C1 segment of cervical spinal cord (tissue), 14 donors: ENCODE measurements at places on chromosomes 11 and 22.

DNA sequence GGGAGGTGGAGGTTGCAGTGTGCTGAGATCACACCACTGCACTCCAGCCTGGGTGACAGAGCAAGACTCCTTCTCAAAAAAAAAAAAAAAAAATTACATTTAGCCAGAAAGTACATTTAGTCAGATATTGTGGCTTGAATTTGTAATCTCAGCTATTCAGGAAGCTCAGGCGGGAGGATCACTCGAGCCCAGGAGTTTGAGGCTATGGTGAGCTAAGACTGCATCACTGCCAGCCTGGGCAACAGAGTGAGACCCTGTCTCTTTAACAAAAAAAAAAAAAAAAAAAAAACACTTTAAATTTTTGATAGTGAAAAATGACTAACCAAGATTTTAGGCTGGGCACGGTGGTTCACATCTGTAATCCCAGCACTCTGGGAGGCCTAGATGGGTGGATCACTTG is 27.3 kb downstream of the MRTFA start:
- DNase-seq, result no peak

DNA sequence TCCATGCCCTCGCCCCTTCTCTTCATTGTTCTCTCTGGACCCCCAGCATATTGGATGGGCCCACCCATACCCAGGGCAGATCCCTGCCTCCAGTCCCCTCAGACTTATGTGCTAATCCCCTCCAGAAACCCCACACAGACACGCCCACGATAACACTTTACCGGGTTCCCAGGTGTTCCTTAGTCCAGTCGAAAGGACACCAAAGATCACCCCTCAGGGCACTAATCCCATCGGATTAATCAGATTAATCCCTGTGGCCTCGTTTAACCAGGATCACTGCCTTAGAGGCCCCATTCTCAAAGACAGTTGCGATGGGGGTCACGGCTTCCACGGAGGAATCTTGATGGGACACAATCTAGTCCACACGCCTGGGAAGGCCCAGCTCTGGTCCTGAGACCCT is 80.8 kb downstream of the SHANK2 start:
- no peak for DNase-seq

DNA sequence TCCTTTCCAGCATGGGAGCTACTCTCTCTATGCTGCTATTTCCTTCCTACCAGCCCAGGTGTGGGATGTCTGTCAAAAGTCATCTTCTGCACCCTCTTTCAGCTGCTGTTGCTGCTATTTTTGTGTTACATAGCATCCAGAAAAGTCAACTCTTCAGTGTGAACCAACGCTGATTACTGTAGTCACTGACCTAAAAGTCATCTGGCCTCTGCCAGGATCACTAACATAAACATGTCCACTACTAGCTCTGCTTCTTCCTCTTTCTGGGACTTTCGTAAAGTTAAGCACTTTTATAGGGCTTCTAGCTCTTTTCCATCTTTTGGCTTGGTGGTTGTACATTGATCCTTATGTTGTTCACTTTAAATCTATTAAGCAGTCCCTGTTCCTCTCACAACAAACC is 90.2 kb upstream of the CARD18 start:
- no peak for DNase-seq

GRCh38 chr22:47837703-47838102 is 1075.3 kb downstream of the TBC1D22A start:
- DNase-seq, result no peak

DNA sequence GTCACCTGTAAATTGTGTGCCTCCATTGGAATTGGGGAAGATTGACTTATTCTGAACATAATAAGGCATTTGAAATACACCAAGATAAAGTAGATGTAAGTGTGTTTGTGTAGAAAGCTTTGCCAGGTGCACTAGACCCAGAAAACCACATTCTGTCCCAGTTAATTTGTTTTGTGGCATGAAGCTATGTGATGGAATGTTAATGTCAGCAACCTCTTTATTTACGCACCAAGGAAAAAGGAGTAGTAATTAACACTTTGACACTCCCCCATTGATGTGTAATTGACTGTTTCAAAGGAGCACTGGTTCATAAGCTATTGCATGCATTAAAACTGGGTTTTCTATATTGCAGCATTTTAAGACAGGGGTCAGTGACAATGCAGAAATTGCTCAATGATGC is 14.3 kb downstream of the EIF3M start:
- no peak for DNase-seq

GRCh38 chr11:66694732-66695207 is 17.1 kb upstream of the RBM4B start:
- peak; percentile 67 for DNase-seq

DNA sequence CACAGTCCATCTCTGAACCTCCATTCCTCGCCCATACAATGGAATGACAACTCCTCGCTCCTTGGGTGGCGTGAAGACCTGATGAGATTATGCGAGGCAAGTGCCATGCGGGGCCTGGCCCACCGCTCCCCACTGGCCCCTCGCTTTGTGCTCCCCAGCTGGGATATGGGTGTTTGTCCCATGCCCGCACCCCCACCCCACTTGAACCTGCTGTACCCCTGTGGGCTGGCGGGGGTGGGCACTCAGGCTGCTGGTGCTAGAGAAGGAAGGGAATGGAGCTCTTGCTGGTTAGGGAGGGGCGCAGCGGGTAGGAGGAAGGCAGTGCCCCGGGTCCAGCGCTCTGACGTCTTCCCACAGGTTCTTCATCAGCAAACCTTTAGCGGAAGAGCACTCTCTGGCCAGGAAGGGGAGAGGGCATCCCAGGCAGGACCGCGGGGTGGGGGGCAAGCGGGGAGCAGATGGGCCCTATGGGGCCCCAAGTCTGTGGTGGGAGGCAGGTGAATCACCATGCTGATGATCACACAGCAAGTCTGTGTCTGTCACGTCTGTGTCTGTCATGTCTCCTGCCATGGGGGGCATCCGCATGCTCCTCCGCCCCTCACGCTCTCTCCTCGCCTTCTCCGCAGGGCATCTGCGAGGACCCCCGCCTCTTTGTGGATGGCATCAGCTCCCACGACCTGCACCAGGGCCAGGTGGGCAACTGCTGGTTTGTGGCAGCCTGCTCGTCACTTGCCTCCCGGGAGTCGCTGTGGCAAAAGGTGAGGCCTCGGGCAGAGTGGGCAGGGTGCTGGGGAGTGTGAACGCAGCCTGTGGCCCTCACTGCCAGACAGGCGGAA is 9.4 kb upstream of the OMP start:
- DNase-seq, result no peak

DNA sequence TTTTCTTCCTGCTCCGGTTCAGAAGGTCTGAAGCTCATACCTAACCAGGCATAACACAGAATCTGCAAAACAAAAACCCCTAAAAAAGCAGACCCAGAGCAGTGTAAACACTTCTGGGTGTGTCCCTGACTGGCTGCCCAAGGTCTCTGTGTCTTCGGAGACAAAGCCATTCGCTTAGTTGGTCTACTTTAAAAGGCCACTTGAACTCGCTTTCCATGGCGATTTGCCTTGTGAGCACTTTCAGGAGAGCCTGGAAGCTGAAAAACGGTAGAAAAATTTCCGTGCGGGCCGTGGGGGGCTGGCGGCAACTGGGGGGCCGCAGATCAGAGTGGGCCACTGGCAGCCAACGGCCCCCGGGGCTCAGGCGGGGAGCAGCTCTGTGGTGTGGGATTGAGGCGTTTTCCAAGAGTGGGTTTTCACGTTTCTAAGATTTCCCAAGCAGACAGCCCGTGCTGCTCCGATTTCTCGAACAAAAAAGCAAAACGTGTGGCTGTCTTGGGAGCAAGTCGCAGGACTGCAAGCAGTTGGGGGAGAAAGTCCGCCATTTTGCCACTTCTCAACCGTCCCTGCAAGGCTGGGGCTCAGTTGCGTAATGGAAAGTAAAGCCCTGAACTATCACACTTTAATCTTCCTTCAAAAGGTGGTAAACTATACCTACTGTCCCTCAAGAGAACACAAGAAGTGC is 661 bp upstream of the MALAT1 start:
- peak; percentile 70 for DNase-seq

DNA sequence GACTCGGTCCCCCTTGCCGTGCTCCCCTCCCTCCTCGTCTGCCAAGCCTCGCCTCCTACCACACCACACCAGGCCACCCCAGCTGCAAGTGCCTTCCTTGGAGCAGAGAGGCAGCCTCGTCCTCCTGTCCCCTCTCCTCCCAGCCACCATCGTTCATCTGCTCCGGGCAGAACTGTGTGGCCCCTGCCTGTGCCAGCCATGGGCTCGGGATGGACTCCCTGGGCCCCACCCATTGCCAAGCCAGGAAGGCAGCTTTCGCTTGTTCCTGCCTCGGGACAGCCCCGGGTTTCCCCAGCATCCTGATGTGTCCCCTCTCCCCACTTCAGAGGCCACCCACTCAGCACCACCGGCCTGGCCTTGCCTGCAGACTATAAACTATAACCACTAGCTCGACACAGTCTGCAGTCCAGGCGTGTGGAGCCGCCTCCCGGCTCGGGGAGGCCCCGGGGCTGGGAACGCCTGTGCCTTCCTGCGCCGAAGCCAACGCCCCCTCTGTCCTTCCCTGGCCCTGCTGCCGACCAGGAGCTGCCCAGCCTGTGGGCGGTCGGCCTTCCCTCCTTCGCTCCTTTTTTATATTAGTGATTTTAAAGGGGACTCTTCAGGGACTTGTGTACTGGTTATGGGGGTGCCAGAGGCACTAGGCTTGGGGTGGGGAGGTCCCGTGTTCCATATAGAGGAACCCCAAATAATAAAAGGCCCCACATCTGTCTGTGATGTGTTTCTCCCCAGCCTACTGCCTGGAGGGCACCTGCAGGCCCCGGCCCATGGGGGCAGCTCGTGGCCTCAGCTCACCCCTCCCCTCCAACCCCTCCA is 29.8 kb downstream of the CAPN1 start:
- no peak for DNase-seq

GRCh38 chr11:121352251-121352891 is 59.8 kb downstream of the SC5D start:
- DNase-seq, result peak; percentile 71
